NCI-H1436 (cell line): ENCODE measurements at places on chromosomes 1 and 21.

- no peak for DNase-seq
These were observed 274.4 kb downstream of the RPS6KC1 start for GRCh38 chr1:213325482-213325881.

- DNase-seq = no peak
These were observed 15.6 kb upstream of the TACSTD2 start for GRCh38 chr1:58592522-58593134.

GRCh38 chr1:229229137-229229720, 41.7 kb upstream of the RAB4A start:
- no peak for DNase-seq

DNA sequence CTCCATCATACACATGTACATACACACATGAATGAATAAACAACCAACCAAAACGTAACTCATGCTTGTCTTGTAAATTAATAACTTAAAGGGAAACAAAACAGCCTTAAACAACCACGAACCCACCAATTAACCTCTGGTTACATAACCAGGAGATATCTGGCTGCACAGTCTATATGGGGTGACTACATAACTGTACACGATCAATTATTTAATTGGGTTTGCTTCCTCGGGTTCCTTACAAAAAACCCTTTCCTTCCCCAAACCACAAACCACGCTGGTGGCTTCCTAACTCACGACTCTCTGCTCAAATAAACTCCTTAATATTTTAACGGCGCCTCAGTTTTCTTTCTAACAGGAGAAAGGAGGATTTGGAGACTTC, 744 bp downstream of the ZNF670 start:
- DNase-seq = no peak

DNA sequence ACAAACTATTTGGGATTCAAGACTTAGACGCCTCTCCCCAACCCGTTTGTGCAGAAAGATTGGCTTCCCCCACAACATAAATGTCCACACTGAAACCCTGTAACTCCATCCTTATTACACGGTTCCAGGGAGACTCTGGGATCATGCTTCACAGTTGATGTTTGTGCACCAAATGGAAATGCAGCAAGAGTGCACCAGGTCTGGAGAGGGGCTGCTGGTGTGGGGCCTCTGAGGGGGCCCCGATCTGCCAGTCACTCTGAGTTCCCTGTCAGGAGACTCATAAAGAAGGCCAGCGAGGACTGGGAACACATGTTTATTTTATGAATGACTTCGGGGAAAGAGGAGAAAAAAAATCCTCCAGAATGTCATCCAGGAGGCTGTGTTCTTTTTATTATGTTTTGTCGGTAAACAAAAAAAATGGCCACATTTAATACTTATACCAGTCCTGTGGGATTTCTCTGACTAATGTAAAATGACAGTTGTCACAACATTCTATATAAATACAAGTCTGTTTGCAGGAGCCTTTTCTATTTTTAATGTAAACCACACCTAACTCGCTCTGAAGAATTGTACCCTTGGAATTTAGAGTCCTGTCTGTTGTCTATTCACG, 439.1 kb upstream of the VAMP3 start:
- no peak for DNase-seq

GRCh38 chr1:183191833-183192232, 5.8 kb downstream of the LAMC2 start:
- DNase-seq = no peak

DNA sequence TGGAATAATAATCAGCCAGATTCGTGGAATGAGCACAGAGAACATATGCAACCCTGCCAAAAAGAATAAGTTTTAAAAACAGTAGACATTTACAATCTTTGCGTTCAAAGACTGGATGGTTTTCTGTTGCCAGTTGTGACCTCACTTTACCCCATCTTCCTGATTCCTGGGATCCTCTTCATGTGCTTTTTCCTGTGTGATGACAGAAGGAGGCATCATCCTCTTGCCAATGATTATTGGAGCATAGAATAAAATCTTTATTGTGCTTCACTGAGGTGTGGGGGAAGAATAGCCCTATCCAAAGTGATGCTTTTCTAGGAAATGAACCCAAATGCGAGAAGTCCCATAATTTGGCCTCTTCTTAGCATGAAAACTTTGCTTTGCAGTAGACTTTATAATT, 15.0 kb upstream of the BARHL2 start:
- DNase-seq = no peak

DNA sequence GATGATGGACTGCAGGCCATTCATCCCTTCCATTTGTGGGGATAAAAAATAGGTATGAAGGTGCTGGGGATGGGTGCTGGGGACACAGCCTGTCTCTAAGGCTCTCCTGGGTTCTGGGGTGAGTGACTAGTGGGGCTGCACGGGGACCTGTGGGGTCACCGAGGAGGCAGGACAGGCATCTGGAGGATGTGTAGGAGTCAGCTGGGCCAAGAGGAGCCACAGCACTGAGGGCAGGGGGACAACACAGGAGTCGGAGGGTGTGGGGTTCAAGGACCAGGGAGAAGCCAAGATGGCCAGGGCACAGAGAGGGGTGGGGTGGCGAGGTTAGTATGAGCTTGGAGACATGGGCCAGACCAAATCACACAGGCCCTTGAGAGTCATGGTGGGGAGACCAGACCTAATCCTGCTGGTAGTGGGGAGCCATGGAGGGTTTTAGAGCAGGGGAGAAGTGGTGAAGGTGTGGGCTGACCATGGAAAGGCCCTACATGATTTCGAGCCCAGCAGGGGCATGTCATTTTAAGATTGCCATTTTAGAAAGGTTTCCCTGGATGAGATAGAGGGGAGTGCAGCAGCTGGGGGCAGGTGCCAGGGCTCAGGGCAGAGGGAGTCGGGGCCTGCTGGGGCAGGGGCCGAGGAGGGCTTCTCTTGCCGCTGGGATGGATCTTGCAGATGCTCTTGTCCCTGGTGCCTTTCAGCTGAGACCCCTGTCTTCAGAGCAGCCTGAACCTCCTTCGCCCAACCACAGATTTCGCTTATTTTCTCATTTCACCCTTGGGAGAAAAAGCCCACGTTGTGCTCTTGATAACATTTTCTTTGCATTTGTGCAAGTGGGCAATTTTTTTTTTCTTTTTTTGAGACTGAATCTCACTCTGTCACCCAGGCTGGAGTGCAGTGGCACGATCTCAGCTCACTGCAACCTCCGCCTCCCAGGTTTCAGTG, 22.7 kb downstream of the SERINC2 start:
- no peak for DNase-seq

DNA sequence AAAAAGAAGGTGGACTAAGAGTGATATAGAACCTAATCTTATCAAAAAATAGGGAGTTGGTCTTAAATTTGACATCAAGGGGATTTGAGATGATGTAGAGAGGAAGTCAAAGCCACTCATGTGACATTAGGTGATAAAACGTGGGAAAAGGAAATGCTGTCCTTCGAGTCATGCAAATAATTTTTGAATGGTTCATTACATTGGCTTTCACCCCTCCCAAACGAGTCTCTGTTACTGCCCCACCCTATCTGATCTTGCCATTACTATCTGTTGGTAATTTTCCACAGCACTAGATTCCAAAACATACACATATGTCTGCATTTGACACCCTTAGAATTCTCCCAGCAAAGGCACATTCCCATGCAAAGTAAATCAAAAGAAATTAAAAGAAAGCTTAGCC, 531.1 kb upstream of the ADAMTS5 start:
- DNase-seq = no peak

- no peak for DNase-seq
These were observed 19.7 kb downstream of the PBX1 start for GRCh38 chr1:164578479-164579200.

- DNase-seq = no peak
These were observed 16.0 kb downstream of the RBBP4 start for GRCh38 chr1:32666901-32667566.

DNA sequence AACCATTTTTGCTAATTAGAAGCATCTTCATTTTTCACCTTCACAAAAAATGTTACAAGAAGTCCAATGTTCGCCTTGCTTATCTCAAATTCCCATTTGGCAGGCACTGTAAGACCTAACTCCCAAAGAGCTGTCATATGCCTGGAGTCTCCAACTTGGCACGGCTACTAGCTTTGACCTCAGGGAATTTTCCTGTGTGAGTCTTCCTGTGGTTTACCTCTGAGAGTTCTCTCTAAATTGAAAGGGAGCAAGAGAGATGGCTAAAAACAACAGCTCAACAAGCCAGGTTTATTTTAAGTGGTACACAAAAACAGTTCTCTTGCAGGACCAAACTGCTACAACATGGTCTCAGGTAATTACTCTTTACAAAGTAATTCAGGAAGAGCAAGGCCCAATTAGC, 756.0 kb upstream of the ADGRL2 start:
- no peak for DNase-seq

DNA sequence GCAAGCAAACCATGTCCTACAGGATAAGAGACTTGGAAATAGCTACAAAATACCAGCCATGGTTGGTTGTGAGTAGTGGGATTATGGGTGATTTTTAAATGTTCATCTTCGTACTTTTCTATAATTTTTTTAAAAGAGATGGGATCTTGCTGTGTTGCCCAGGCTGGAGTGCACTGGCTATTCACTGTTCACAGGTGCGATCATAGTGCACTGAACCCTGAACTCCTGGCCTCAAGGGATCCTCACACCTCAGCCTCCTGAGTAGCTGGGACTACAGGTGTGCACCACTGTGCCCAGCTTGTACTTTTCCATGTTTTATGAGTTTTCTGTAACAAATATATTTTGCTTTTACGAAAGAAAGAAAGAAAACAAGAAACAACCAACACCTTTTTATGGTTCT, 224.2 kb downstream of the FOXD2 start:
- DNase-seq = no peak

DNA sequence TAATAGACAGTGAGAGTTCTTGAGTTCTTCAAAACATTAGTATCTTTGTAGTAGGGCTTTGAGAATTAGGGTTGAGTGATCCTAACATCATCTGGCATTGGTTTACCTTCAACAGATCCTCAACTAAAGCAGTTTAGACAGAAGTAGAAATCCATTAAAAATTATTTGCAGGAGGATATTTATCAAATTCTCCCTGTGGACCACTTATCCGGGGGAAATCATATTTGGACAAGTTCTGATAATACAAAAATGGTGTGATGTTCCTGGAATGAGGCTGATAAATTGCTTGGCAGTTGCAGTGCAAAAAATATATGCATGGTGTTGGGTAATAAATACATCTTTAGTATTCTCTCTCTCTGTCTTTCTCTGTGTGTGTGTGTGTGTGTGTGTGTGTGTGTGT, 115.1 kb upstream of the CHODL start:
- no peak for DNase-seq

DNA sequence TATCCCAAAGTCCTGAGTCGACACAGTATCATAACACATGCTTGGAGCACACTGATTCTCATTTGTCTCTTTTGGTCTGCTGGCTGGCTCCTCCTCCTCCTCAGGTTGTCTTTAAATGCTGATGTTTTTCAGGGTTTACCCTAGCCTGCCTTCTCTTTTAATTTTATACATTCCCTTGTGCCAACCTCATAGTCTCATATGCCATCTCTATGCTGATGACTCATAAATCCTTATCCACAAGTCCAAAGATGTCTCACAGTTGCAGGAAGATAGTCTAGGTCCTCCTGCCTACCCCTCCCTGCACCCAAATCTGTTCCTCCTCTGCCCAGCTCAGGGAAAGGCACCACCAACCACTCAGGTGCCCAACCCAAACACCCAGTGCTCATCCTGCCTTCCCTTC, 108.3 kb downstream of the SIPA1L2 start:
- DNase-seq = no peak

- no peak for DNase-seq
These were observed 15.1 kb upstream of the DPH5 start for GRCh38 chr1:101040666-101041065.

DNA sequence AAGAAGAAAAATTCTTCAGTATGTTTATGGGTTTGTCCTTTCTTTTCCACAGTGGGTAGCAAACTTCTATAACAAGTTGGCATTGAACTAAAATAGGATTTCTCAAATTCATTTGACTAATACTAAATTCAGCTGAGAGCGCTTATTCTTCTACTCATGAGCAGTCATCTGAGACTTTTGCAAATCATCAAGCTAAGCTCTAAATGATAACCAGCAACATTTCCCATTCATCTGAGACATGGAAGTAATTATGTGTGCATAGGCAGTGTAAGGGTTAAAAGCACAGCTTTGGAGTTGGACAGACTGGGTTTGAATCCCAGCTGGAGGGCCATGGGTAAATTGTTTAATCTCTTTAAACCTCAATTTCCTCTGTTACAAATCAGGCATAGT, 18.3 kb upstream of the CNR2 start:
- DNase-seq = no peak

DNA sequence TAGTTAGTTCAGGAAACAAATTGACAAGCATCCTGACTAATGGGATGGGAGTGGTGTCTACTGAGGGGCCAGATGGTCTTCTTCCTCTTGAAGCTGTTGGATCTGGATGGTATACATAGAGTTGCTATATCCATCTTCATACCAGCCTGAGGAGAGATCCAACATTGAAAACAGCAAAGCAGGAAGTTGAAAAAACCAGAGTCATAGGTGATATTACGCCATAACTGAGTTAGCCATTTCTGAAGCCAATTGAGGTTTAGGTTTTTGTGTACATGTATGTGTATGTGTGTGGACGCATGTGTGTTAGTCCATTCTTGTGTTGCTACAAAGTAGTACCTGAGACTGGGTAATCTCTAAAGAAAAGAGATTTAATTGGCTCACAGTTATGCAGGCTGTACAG, 2.3 kb upstream of the TSPAN2 start:
- no peak for DNase-seq

DNA sequence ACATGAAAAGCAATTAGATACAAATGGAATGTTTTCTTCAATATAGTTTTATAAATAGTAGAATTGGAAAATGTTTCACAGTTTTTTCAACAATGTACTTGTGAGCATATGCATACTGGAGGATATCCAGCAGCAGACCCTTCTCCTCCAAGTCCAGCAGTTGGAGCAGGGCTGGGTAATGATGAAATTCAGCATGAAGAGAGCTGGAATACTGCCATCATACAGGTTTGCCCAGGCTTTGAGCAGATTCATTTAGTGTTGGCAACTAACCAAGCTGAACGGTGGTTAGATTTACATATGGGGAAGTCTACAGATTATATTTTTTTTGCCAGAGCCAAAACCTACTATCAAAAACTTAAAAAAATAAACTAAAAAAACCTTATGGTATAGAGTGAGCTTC, 38.3 kb downstream of the WDR3 start:
- DNase-seq = no peak

DNA sequence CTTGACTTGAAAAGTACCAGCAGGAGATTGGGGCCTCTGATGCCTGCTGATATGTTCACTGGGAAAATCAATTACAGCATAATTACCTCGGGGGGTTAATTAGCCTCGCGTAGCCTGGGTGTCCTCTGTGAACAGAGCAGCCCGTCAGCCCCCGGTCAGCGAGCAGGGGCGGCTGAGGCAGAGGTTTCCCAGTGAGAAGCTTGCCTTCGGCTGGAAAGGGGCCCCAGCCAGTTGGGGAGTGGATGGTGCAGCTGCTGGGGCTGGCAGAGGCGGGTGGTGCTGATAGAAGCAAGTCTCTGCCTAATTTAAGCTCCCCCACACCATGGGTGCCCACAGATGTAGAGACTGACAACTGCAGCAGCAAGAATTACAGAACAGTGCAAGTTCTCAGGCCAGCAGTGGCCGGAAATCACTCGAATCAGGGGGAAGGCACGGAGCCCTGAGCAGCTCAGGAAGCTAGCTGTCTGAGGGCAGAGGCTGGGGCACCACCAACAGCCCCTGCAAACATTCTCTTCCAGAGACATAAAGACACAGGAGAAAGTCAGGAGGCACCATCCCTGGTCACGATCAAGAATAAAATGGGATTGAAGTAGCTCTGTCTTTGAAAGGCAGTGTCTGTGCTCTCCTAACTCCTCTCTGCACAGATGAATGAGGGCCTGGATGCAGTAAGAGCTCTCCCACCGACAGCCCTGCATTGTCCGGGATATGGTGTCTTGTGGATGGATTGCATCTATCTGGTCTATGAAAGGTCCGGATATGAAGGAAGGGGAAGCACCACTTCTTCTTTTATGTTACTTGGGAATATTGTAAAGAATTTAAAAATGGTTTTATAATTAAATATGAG, 166.5 kb upstream of the CD34 start:
- no peak for DNase-seq
